ENCODE measurements at places on chromosomes 4 and X.

- no peak for DNase-seq
Observed at GRCh38 chrX:41553688-41554087, 106.5 kb downstream of the NYX start.

DNA sequence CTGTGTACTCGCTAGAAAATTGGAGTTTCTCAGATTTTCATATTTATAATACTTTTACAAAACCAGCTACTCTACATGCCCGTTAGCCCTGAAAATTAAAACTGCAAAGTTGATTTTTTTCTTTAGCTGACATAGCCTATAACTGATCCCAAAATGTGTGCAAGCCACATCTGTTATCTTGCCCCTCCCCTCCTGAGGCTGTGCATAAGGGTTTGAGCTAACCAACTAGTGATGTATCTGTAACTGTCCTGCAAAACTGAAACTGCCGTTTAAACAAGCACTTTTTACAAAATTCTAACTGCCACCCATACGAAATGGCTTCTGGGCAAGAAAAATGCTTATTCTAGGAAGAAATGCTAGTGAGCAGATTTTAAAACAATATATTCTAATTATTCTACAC is 59.1 kb downstream of the EDNRA start:
- DNase-seq: no peak

DNA sequence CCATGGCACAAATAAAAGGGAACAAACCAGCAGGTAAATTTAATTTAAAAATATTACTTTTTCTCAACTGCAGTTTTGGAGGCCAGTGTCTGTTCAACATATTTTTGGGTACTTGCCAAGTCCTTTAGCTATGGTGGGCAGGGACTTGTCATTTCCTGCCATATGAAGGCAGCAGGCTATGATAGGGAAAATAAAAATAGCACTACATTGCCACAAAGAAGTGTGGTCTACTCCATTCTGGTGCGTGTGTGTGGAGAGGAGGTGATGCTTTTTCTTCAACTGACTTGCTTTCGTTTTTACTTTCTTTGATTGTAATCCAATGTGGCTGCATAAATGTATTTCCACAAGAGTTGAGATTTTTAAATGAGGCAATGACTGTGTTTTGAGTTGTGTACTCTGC is 17.2 kb downstream of the GPR174 start:
- no peak for DNase-seq

DNA sequence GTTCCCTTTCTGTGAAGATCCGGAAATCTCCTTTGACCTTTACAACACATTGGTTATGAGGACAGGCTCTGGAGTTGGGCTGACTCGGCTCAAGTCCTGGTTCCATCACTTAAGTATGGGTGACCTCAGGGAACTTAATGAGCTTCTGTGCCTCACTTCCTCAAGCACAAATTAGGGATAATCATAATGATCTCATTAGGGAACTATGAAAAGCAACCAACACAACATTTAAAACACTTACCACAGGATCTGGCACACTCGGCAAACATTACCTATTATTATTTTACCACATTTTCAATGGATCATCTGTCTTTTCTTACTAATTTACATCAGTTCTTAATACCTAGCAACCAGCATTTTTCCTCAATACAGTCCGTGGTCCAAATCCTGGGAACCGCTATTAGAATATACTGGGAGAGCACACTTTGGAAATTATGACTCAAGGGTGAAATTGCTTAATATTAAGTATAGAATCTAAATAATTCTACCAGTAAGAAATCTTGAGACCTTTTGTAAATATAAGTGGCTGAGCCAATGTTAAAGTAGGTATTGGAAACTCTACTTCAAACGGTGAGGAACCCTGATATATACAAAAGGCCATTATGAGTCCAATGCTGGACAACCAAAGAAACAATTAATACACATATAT is 19.6 kb downstream of the ADGRA3 start:
- DNase-seq: no peak

GRCh38 chr4:9996319-9997110 is 24.8 kb downstream of the SLC2A9 start:
- DNase-seq: peak; percentile 47

- DNase-seq: no peak
Observed at GRCh38 chr4:166996216-166996615, 238.1 kb downstream of the SPOCK3 start.

DNA sequence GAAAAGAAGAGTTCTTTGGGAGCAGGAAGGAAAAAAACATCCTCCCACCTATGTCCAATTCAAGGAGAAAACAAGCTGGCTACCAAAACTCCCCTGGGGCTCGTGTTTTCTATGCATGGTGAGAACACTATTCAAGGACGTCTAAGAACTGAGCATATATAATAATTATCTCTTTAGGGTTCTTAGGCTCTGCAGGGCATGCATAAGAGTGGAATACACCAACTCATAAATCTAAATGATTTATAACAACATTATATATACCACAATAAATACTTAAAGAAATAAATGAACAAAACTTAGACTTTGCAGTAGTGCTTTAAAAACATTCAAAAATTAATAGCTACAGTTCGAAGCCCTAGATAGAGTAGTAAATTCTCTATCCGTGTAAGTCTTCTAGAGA is 19.5 kb upstream of the TMEM154 start:
- no peak for DNase-seq

GRCh38 chrX:109742722-109743121 is 9.7 kb upstream of the ACSL4 start:
- DNase-seq: no peak

DNA sequence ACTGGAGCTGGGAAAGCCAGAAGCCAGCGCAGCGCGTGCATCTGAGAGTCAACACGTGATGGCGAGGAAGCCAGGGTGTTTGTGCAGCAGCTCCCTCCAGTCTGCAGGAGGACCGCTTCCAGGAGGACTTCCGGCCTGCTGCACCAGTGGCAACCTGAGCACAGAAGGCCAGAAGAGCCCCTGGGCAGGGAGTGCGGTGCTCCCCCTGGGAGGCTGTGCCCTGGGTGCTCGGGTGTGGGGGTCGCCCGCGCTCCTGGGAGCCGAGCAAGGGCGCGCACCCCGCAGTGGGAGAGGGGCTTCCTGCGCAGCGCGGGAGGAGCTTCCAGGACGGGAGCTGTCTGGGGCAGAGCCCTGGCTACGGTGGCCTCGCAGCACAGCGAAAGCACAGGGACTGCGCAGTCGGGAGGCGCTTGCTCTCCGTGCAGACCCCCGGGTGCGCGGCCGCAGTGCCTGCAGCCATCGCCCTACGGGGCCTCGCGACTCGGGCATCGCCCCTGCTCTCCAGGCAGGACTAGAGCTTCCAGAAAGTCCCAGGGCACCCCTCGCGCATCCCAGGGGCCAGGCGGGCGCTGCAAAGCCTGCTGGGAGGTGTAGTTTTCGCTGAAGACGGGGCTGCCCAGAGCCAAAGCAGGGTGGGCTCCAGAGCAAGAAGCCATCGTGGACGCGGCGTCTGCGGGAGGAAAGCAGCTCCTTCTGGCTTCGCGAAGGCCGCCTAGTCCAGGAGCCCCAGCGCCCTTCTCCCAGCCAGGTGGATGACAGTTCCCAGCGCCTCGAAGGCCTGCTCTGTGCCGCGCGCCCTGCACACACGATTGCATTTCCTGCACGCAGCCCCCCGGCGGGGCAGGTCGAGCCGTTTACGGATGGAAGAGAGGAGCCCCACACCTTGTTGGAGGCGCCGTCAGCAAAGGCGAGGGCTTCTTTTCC is 24.1 kb upstream of the WFS1 start:
- DNase-seq: no peak

DNA sequence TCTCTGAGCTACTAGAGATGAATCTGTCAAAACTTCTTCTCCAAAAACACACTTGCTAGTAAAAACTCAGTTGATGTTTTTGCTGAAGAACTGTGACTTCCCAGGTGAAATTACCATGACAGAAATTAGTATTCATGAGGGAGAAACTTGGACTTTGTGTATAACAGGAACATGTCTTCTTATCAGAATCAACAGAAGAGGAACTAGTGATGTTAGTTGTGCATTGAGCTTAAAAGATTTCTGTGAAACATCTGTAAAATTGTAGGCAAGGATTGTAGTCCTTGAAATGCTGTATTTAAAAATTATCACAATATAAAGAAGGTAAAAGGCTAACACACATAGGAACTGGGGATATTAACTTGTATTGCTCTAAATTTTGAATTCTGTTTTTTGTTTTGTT is 11.3 kb downstream of the FAM241A start:
- DNase-seq: no peak

DNA sequence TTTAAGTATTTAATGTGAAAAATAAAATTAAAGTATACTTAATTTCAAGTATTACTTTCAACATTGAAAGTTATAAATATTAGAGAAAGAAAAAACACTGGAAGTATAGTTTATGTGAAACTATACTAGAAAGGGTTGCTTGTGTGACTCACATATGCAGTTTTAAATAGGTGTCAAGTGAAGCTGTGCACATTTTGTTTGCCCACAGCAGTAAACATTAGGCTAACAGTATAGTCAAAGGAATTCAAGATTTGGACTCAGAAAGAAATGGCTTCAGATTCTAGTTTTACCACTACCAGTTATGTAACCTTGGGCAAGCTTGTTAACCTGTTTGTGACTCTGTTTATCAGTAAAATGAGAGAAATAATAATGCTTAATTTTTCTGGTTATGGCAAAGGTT is 148.2 kb downstream of the FAM47B start:
- no peak for DNase-seq

GRCh38 chr4:87130985-87131703 is 89.3 kb downstream of the KLHL8 start:
- DNase-seq: no peak

GRCh38 chr4:100095729-100096595 is 94.3 kb downstream of the DDIT4L start:
- DNase-seq: no peak

DNA sequence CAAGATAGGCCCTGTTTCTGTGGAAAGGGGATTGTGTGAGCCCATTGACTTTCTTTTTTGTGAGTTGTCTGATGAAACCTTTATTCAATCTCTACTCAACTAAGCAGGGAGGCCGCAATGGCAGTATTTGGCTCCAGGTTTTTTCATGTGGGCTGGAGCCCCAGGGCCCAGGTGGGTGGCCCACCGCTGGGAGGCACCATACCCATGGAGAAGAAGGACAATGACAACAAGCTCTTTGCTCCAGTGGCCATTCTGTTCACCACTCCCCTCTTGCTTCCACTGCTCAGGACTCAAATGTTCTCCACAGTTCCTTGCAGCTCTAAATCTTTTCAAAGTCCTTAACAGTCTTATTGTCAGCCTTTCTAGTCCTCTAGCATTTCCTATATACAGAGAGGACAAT is 54.1 kb downstream of the HOPX start:
- DNase-seq: no peak

- DNase-seq: no peak
Observed at GRCh38 chr4:118158763-118159375, 124.6 kb downstream of the NDST3 start.

- DNase-seq: no peak
Observed at GRCh38 chr4:158238575-158238974, 28.3 kb downstream of the TMEM144 start.

DNA sequence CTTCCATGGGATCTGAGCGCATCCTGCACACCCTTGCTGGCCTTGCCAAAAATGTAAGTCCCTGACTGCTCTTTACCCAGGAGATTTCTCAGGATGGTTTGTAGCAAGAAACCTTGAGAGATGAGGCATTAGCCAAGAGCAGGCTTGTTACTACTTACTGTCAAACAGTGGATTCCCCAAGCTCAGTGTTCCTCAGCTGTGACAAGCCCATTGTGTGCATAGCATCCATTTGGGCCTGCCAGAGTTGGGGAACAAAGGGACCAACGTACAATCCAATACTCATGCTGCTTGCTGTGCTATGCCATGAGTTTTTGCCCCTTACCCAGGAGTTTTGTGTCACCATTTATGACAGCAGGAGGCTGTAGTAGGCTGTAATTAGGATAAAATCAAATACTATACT is 267.6 kb downstream of the TENM3 start:
- DNase-seq: no peak

DNA sequence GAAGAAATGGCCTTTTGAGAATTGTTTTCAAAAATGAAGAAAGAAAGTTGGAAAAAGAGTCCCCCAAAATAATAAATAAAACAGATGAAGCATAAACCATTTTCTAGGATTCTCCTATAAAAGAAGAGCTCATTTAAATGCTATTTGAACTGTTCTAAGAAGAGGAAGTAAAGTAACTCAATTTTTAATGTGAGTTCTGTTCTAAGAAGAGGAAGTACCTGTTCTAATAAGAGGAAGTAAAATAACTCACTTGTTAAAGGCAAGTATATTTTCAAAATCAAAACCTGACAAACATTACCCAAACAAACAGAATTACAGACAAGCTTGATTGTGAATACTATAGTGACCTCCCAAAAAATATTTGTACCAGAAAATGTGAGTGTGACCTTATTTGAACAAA is 1326.3 kb downstream of the C4orf33 start:
- DNase-seq: no peak

- DNase-seq: peak; percentile 91
Observed at GRCh38 chrX:152637649-152638442, at the start of gene GABRQ. Gene GABRQ (plus strand): TSS chrX:152637895. CDS start chrX:152638203, 308 bp downstream.

DNA sequence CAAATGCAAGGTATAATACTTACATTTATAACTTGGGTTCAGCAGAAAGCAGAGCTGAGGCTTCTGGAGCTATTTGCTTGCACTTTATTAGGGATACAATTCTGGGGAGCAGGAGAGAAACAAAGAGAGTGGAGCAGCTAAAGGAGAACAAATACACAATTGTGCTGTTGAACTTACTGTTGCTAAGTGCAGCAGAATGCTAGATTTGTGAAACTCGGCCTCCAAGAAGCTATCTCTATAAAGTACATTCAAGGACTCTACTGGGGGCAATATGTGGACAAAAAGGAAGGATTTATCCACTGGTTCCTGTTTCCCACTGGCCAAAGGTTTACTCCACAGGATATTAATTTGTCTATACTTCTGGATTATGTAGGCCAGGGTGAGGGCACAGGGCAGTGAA is 86.8 kb downstream of the PPP1R2C start:
- DNase-seq: no peak

- no peak for DNase-seq
Observed at GRCh38 chrX:119661486-119661885, 31.5 kb downstream of the SEPTIN6 start.

DNA sequence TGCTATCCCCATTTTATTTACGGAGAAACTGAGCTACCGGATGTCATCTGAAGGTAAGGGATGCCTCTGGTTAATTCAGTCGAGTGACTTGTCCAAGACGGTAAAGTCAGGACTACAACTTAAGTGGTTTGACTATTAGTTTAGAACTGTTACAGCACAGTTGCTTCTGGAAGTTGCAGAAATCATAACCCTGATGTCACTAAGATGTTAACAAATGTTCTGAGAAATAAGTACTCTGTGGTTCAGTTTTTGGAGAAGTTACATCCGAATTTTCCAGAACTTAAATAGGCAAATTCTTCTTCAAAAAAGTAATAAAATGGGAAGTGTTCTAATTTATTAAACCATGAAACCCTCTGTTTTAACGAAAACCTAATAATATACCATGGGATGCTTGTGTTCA is 3.1 kb downstream of the PPA2 start:
- DNase-seq: no peak

GRCh38 chr4:74023709-74024108 is 14.8 kb downstream of the CXCL3 start:
- DNase-seq: no peak

Data from vagina (tissue), 2 donors.